ENCODE measurements at places on chromosomes 5 and 9.

DNA sequence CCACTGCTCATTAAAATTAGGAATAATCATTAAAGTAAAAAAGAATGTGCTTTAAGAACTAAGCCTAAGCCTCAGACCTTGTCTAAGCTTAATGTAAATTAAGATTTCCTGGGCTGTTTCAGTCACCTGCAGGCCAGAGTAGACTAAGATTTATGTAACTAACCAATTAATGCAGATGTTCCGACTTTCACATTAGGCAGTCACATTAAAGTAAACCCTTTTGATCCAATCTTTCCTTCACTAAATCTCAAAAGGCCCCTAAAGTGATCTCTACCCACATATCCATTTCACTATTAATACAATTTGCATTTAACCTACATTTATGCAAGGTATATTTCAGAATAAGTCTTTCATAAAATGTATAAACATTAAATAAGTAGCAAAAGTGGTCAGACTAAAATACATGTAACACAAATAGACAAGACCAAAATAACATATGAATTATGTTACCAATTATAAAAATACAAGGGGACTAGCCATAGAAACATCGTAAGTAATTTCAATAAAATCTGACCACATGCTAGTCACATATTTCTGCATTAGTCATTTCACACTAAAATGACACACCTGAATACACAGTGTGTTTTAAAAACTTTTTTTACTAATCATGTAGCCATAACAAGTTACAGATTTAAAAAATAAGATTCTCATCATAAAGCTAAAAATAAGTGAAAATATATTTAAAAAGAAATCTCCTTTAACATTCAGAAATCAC is 7.7 kb downstream of the NR3C1 start:
- peak; percentile 41 for DNase-seq

GRCh38 chr9:110700953-110701352 is 32.4 kb downstream of the MUSK start:
- no peak for DNase-seq

- no peak for DNase-seq
These were observed 64.3 kb upstream of the TNC start for GRCh38 chr9:115182264-115182663.

DNA sequence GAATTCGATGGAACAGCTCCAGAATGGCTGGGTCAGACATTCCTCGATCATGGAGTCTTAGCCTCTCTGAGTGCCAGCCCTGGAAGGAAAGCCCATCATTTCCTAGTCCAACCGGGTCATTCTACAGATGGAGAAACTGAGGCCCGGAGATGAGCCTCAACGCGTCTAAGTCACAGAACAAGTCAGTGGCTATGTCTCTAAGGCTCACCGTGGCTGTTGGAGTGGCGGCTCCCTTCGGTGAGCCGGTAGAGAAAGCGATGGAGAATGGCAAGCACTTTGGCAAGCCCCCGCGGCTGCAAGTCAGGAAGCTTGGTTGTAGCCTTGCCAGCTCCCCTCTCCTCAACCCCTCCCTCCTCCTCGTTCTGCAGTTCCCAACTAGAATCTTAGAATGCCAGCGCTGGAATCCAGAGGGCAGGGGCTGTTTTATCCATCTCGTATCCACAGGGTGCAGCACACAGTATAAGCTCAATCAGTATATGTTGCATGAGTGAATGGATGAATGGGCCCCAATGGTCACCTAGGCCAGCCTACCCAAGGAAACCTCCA is 438 bp upstream of the ARSI start:
- no peak for DNase-seq
